H4 (cell line): ENCODE measurements at places on chromosomes 6 and 20. TPM values are rescaled to one million over a fixed set of nuclear protein-coding genes. Genes with fewer than 3 reads are reported as not detected.

- DNase-seq: no peak
Observed at GRCh38 chr6:157099912-157100593, 223.3 kb downstream of the TMEM242 start.

TBC1D7 gene
- total RNA-seq: 31.9 and 33.7 TPM in 2 replicates

DNA sequence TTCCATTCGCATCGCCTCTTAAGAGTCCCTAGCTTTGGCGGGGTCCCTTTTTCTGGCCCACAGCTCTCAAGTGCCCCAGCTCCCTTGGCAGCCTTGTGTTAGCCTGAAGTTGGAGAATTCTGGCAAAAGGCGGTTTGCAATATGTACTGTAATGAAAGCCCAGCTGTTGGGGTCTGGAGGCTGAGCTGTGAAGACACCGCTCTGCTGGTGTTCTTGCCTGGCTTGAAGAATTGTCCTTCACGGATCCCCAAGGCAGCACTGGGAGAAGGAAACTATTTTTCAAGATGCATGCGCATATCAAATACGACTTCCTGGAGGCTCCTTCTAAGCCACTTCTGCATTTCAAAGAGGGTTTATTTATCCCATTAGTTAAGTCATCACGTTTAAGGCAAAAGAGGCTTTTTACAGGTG is 21.4 kb upstream of the CITED2 start:
- DNase-seq: no peak

- DNase-seq: no peak
Observed at GRCh38 chr20:32960849-32961731, 43.1 kb downstream of the SUN5 start.

SRF gene
- total RNA-seq: 11.0 and 12.8 TPM in 2 replicates

DNA sequence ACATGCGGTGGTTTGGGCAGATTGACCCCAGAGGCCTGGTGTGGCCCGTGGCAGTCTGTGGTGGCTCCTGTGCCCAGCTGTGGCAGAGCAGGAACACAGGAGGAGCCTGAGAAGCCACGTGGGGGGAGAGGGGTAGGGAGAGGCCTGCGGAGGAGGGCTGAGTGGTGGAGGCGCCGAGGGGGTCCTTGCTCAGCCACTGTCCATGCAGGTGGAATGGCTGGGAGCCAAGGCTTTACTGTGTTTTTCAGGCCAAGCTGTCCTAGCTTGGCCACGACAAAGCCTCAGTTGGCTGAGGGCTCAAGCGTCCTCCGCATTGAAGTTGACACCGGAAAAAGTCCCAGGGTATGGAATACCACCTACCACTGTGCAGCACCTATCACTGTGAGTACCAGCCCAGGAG is 107.0 kb downstream of the VEGFA start:
- no peak for DNase-seq

ENTPD6 gene
- 21.4 and 22.3 TPM in 2 replicates for total RNA-seq

LGSN gene
- 0.23 TPM in 1 of 2 replicates, not detected in the other for total RNA-seq

STX11 gene
- total RNA-seq: not detected in 2 replicates

DNA sequence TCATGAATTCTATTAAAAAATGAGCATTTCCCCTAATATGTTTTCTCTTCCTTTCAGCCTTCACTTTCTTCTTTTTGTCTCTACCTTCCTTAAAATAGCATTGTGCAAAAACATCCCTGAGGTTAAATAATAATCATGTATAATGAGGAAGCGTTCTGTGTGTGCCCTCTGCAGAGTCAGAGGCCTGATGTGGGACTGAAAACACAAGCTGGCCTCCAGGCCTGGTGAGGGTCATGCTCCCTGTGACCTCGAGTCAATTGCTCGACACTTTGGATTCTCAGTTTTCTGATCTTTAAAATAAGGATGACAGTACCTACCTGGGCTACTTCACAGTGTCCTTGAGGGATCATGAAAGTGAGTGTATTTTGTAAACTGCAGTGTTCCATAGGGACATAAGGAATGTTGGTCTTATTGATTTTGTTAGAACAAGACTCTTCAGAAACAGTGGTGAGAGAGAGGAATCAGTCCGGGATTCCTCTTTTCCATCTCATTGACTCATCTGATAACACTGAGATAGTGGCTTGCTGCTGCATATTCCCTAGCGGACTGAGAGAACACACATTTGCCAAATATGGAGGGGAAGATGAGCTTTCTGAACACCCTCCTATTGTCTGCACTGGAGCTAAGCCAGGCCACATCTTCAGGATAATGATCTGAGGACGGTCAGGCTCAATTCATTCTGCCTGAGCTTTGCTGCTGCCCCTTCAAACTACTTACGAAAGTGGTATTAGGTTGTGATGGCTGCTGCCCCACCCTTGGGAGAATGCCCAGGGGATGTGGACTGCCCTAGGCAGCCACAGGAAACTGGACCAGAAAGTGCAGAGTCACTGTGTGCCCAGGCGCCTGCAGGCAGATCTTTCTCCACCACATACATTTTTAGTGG is 39.6 kb upstream of the PDE7B start:
- DNase-seq: peak; percentile 64

TAP1 gene
- total RNA-seq: 60.9 and 66.1 TPM in 2 replicates

- DNase-seq: no peak
Observed at GRCh38 chr6:104595311-104595820, 264.4 kb downstream of the HACE1 start.

DNA sequence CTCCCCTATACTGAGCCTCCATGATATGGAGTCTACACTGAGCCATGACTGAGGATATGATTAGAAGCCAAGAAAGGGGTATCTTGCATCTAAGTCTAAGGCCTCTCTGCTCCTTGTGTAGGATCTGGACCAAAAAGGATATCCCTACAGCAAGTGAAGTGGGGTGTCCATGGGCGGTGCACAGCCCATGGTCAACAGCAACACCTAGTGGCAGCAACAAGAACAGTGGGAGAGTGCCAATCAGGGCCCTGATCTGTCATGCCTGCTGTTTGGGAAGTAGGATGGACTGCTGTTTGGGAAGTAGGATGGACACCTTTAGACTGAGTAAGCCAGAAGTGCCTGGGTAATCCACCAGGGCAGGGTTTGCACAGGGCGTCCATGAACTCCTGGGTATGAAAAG is 22.4 kb downstream of the PTGIS start:
- DNase-seq: no peak

GRCh38 chr20:51347831-51348230 is 194.7 kb downstream of the NFATC2 start:
- DNase-seq: no peak

- DNase-seq: no peak
Observed at GRCh38 chr20:47529840-47530239, 28.2 kb downstream of the NCOA3 start.

DNA sequence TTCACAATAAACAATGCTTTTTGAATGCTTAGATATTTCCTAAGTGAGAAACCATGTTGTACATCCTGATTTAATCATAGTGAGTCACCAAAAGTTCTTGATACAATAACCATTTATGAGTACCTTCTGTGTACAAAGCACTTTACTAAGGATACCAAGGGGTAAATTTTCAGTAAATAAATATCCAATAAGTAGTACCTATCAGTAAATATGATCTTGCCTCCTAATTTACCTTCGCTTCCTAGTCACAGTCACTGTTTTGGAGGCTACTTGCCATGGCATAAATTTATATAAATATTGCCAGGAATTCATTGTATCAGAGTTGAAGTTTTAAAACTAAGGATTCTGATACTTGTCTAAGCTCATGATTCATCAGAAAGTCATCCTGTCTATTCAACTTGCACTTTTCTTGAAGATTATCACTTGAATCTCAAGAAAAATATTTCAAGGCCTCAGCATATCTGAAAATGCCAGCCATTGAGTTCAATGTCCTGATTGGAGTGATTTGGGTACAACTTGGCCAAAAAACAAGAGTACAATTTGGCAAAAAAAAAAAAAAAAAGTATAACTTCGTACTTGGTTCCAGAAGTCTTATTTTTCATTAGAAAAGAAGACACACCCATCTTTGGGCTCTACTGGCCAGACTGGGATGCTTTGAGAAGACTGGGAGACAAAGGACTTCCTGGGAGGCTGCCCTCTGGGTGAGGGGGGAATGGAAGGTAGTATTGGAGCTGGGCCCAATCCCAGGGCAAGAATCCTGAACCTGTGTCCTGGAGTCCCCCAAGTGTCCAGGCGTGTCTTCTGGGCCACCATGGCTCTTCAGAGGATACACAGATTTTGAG is 32.8 kb downstream of the RAB22A start:
- no peak for DNase-seq

GRCh38 chr6:143528164-143528811 is 16.8 kb upstream of the FUCA2 start:
- no peak for DNase-seq

DNA sequence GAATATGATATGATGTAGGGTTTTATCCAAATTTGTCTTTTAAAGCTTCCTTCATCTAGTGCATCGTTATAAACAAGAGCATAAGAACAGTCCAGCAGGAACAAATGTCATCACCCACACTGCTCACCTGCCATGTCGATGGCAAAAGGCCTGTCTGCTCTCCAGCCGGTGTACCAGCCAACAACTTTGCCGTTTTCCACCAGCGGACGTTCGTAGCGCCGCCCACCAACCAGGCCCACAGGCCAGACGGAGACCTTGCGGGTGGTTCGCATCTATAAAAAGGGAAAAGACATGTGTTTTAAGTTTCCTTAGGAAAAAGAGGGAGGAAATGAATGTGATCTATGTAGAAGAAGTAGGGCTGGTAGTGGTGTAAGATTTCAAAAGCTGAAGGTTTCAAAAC is 62.9 kb downstream of the B3GAT2 start:
- DNase-seq: no peak

RBL1 gene
- 6.8 and 7.6 TPM in 2 replicates for total RNA-seq

- no peak for DNase-seq
Observed at GRCh38 chr6:15875797-15876196, 213.0 kb upstream of the DTNBP1 start.

- DNase-seq: peak; percentile 77
Observed at GRCh38 chr20:31494131-31494530, 19.0 kb downstream of the REM1 start.

DNA sequence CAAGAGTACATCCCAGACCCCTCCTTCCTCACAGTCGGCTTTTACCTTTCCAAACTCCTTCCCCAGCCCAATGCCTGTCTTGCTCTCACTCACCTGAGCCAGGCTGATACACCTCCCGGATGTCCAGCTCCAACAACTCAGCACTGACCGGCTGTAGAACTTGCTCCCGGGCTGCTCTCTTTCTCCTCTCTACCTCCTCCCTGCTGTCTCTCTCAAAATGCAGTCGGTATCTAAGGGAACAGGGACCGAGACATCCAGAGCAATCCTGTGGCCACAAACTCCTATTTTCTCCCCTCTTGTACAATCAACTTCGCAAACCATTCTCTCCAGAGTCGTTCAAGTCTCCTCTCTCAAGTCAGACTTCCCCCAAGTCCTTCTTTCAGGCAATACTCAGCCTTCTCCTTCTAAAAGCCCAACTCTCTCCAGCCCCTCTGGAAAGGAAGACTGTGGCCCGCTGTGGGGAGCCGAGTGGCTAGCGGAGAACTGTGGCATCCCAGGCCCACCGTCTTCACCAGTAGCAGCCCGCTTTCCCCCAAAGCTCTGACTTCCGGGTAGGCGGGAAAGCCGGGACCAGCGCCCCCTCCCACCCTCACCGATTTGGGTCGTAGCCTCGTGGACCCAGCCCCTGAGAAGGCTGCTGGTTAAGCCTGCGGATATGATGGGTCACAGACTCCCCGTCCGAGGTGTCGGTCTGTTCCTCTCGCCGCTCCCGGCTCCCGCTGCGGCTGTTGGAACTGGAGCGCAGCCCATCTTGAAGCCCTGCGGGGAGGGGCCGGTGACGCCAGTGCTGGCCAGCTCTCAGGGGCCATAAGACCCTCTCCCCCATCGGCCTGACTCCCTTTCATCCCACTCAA is 1.1 kb downstream of the GNL1 start:
- DNase-seq: no peak

HINT3 gene
- total RNA-seq: 10.0 and 10.6 TPM in 2 replicates

BMP6 gene
- 2.1 and 2.8 TPM in 2 replicates for total RNA-seq

GRCh38 chr6:128569732-128570679 is 49.6 kb upstream of the PTPRK start:
- peak; percentile 32 for DNase-seq

SNX21 gene
- 17.1 and 22.3 TPM in 2 replicates for total RNA-seq

LRFN2 gene
- not detected in 2 replicates for total RNA-seq

- DNase-seq: peak; percentile 26
Observed at GRCh38 chr6:131982740-131983259, 31.6 kb upstream of the CCN2 start.

GRCh38 chr20:43959079-43959919 is 44.6 kb downstream of the TOX2 start:
- peak; percentile 63 for DNase-seq

MYCT1 gene
- not detected in 2 replicates for total RNA-seq

PTCRA gene
- total RNA-seq: not detected in 2 replicates

DNA sequence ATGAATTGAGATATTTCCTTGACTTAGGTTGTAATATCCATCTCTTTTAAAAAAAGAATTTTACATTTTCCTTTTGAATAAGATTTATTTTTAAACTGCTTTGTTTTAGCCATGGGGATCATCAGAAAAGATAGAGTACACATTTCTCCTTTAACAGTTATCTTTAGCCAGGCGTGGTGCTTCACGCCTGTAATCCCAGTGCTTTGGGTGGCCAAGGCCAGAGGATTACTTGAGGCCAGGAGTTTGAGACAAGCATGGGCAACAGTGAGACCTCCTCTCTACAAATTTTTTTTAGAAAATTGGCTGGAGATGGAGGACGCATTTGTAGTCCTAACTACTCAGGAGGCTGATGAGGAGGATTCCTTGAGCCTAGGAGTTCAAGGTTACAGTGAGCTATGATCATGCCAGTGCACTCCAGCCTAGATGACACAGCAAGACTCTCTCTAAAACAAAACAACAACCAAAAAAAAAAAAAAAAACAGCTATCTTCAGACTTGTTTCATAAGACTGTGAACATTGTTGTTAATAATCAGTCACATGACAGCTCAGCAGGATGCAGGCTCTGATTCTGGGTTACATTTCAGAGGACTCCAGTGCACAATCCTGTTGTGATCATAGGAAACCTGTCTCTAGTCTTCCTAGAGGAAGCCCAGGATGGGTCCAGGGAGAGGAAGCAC is 2.0 kb upstream of the SLC17A3 start:
- no peak for DNase-seq

DNA sequence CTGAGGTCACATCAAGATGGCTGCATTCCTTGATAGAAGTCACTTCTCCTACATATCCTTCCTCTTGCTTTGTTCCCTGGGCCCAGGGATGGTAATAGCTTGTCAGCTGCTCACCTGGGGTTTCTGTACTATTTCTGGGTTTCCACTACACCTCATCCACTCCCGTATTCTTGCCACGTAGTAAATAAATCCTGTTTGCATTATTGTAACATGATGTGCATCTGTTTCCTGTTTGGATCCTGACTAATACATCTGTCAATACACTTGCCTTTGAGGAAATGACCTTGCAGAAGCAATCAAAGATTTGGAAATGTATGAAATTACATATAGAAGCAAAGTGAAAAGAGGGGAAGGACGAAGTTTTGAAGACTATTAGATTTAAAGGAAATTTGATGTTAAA is 619.0 kb downstream of the PHF3 start:
- no peak for DNase-seq
